M059J (cell line): ENCODE measurements at places on chromosomes 1 and 21. TPM values are rescaled to one million over a fixed set of nuclear protein-coding genes. Genes with fewer than 3 reads are reported as not detected.

The LAMC1 gene
- 161 and 321 TPM in 2 replicates for total RNA-seq

GRCh38 chr1:62494137-62494536, 57.3 kb downstream of the USP1 start:
- no peak for DNase-seq

DNA sequence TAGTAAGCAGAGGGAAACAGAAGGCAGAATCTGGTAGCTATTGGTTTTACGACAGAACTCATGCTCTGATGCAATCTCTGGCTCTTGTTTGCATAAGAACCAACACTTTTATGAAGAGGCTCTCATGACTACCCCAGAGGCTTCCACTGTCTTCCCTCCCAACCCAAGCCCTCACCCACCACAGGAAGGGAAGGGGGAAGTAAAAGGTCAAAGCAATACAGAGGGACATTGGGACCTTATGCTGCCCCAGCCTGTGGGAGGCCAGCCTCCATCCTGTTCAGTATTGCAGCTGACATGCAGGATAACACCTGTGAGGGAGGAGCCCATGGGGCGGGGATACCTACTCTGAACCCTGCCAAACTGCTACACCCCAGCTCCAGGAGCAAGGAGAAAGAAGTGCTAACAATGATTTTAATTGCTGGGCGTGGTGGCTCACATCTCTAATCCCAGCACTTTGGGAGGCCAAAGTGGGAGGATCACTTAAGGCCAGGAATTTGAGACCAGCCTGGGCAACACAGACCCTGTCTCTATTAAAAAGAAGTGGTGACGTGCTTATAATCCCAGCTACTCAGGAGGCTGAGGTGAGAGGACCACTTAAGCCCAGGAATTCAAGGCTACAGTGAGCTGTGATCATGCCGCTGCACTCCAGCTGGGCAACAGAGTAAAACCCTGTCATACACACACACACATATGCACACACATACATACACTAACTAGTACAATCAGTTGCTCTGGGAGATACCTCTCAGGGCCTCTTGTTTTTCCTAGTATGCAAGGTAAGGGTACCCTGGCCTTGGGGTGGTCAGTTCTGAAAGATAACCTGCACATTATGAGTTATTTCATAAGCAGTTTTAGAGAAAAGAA, 9.5 kb downstream of the MR1 start:
- peak; percentile 19 for DNase-seq

The EFCAB14 gene
- total RNA-seq: 71.6 and 113 TPM in 2 replicates

The DPT gene
- not detected in 2 replicates for total RNA-seq

The KPRP gene
- not detected in 2 replicates for total RNA-seq

GRCh38 chr1:243946946-243947345, 96.9 kb upstream of the AKT3 start:
- peak; percentile 12 for DNase-seq

The SIPA1L2 gene
- 25.5 and 45.0 TPM in 2 replicates for total RNA-seq

The MAP1LC3C gene
- not detected in 2 replicates for total RNA-seq

- DNase-seq: peak; percentile 15
Measured at GRCh38 chr1:8426996-8427395, 109.1 kb downstream of the SLC45A1 start.

DNA sequence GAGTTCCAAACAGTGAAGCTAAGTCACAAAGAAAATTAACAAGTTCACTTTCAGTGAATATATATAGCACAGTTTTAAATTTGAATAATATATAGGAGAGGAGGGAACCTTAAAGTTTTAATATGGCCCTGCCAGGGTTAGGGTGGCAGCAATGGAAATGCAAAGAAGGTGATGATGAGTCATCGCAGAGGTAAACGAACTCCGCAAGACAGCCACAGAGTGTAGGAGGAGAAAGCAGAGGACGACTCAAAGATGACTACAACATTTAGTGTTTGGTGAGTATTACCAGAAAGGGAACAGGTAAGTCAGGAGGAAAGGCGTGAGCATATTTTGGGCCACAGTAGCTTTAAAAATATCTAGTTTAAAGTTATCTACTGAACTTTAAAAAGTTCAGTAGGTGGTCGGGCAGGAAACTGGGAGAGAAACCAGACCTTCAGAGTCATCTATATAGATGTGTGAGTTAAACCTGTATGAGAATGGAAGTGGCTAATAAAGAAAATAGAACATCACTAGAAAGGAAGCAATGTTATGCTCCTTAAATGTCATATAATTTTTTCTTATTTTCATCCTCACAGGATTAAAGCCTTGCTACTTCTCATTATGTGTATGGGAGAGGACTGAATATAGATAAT, 75.7 kb downstream of the UCHL5 start:
- DNase-seq: no peak

The FCRL5 gene
- not detected in 2 replicates for total RNA-seq
